ENCODE measurements at places on chromosomes 4 and X.

GRCh38 chrX:119682019-119682989 lies 10.7 kb downstream of the SEPTIN6 start:
- no peak for DNase-seq

GRCh38 chr4:48499551-48500066 lies 9.6 kb downstream of the ZAR1 start:
- no peak for DNase-seq

- no peak for DNase-seq
These were observed 47.3 kb upstream of the PPARGC1A start for GRCh38 chr4:23937173-23937572.

DNA sequence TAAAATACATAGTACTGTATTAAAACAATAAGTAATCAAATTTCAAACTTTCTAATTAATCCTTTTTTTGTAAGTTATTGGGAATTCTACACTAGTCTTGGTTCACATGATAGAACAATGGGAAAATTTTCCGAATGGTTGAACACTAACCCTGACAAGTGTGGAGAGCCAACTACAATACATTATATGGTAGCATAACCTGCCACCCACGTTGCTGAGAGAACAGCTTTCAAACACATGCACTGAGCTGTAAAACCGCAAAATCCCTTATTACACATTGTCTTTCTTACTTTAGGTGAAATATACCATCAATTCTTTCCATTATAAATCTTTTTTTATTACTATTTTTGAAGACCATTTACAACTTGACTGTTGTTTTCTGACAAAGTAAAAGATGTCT lies 54.7 kb downstream of the ANAPC10 start:
- no peak for DNase-seq

- no peak for DNase-seq
These were observed 983.7 kb upstream of the LCORL start for GRCh38 chr4:19005211-19005610.

GRCh38 chrX:113473418-113473817 lies 632.8 kb upstream of the AMOT start:
- DNase-seq, result no peak

DNA sequence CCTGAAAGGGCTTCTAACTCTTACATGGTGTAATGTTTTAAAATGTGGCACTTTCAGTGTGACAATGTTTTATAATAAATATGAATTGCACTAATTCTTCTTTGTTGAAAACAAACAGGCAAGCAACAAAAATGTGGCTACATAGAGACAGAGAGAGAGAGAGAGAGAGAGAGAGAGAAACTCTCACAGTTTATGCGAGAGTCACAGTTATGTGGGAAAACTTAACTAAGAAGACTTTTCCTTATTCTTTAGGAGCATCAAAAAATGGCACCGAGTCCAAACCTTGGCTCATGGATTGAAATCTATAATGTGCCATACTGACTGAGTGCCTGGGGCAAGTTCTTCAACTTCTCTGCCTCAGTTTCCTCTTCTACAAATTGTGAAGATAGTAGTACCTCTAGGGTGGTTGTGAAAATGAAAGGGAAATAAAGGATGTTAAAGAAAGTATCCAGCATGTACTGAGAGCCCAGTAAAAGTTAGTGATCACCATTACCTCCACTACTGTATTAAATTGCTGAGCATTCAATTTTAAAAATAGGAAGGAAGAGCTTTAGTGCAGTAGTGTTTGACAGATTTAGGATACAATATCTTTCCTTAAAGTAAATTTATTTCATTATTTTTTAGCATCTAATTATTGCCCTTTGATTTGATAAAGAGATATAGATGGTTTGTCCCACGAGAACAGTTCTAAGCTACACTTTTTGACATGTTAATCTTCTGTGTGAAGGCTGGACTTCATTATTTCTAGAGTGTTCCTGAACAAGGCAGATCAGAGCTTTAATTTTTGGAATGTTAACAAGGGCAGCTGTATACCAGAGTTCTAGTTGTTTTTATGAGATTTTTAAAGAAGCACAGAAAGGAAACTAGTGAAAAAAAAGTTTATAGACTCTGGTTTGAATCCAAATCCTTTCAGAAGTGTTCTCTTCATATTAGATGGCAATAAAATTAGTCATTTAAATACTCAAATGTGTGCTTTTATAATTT lies 187.5 kb upstream of the ANK2 start:
- no peak for DNase-seq

GRCh38 chr4:130395871-130396270 lies 1299.9 kb downstream of the C4orf33 start:
- no peak for DNase-seq

GRCh38 chr4:123661080-123661737 lies 264.6 kb downstream of the SPRY1 start:
- no peak for DNase-seq

GRCh38 chr4:72302981-72303704 lies 265.9 kb downstream of the ADAMTS3 start:
- peak; percentile 43 for DNase-seq

- peak; percentile 30 for DNase-seq
These were observed 668 bp upstream of the TAPT1 start for GRCh38 chr4:16226816-16227461.
